ENCODE measurements at places on chromosomes 2 and 18.

GRCh38 chr2:172246649-172247048 lies 143.9 kb upstream of the DLX2 start:
- no peak for DNase-seq

GRCh38 chr2:82124629-82125028 lies 1820.1 kb upstream of the LRRTM1 start:
- DNase-seq, result no peak

DNA sequence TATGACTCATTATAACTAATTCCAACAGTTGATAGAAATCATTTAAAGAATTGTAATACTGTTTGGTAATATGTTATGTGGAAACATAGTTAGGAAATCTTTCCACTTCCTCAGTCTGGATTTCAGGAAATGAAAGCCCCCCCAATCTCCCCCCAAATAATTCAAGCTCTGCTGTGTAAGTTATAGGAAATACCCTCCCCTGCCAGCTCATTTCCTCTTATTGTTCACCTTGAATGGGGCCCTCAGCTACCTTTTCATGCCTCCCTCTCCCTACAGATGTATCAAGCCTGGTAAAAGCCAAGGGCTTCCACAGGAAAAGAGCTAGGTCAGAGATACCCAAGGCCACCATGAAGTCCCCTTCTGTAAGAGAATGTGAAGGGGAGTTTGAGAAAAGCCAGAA lies 155.5 kb downstream of the CNTNAP5 start:
- no peak for DNase-seq

- no peak for DNase-seq
These were observed 98.0 kb downstream of the TRABD2A start for GRCh38 chr2:84782717-84783442.

DNA sequence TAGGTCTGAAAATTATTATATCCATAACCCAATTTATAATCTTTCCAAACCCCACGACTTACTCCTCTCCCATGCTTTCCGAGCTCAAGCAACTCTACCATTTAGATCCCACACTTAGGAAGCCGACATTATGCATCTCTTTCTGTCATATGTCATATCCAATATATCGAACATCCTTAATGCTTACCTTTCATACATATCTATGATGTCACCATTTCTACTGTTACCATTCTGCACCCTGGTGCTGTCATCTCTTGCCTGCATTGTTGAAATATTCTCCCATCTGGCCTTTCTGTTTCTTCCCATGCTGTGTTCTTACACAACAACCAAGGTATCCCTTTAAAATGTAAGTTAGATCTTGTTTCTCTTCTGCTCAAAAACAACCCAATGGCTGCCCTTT lies 127.1 kb upstream of the MC4R start:
- no peak for DNase-seq

DNA sequence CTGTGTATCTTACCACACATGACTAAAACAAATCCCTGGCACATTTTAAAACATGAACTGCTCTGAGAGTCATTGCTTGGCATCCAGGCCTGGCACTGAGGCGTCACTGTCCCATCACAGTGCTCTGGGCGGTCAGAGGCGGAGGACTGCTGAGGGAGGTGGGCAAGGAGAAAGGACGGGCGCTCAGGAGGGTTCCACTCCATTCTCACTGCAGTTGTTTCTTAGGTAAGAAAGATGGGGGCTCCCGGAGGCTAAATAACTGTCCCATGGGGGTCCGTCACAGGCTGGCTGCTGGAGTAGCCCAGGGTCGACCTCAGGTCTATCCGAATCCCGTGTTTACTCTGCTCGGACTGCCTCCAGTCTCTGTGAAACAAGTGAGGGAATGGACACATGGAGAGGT lies 117.5 kb downstream of the FAM168B start:
- no peak for DNase-seq

DNA sequence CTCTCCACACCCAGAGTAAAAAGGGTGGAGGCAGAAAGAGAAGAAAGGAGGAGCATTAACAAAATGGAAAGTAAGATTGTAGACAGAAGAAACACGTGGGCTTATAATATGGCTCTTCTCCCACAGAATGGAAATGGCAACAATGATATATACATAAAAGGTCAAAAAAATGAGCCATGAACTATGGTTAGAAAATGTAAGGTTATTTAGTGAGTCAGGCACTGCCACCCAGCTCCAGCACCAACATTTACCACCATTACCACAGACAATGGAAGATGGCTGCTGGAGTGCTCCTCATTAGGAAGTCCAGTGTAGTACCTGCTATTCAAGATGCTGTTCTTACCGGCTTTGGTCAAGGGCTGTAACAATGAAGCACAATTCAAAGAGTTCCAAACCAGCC lies 258.0 kb downstream of the ZEB2 start:
- DNase-seq, result no peak

DNA sequence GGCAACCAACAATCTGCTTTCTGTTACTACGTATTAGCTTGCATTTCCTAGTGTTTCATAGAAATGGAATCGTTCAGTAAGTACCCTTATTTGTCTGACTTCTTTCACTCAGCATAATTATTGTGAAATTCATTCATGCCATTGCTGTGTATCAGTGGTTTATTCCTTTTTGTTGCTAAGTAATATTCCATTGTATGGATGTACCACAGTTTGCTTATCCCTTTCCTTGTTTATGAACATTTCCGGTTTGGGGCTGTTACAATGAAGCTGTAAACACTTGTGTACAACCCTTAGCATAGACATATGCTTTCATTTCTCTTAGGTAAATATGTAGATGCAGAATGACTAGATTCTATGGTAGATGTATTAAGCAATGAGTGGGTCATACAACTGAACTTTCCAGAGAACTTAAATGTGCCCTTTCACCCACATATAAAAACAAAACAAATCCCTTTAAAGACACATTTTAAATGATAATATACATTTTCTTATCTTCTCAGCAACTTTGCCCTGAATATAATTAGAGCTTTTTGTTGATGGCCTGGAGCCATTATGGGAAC lies 21.9 kb downstream of the FER1L5 start:
- DNase-seq, result no peak

- DNase-seq, result no peak
These were observed 122.5 kb downstream of the ASXL3 start for GRCh38 chr18:33700513-33700976.

GRCh38 chr2:226207671-226208070 lies 591.9 kb downstream of the IRS1 start:
- DNase-seq, result no peak

- no peak for DNase-seq
These were observed 36.8 kb downstream of the EML6 start for GRCh38 chr2:54760310-54760709.

- no peak for DNase-seq
These were observed 96.1 kb downstream of the MAP2 start for GRCh38 chr2:209519906-209520305.

DNA sequence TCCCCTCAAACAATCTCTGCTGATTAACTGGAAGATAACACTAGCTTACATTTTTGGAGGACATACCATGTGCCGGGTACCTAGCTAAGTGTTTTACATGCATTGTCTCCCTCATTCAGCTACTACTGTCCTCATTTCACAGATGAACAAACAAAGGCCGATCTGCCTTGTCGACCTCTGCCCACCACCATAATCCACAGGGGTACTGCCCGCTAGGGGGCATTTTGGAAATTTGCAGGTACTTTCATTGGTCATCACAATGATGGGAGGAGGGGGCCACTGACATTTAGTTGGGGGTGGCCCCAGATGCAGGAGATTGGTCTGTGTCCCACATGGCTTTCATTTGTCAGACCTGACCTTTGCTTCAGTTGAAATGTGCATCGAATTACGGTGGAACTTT lies 3.9 kb upstream of the TMEM163 start:
- DNase-seq, result no peak
